RPMI7951 (cell line): ENCODE measurements at places on chromosomes 2 and 18. TPM values are rescaled to one million over a fixed set of nuclear protein-coding genes. Genes with fewer than 3 reads are reported as not detected.

DNA sequence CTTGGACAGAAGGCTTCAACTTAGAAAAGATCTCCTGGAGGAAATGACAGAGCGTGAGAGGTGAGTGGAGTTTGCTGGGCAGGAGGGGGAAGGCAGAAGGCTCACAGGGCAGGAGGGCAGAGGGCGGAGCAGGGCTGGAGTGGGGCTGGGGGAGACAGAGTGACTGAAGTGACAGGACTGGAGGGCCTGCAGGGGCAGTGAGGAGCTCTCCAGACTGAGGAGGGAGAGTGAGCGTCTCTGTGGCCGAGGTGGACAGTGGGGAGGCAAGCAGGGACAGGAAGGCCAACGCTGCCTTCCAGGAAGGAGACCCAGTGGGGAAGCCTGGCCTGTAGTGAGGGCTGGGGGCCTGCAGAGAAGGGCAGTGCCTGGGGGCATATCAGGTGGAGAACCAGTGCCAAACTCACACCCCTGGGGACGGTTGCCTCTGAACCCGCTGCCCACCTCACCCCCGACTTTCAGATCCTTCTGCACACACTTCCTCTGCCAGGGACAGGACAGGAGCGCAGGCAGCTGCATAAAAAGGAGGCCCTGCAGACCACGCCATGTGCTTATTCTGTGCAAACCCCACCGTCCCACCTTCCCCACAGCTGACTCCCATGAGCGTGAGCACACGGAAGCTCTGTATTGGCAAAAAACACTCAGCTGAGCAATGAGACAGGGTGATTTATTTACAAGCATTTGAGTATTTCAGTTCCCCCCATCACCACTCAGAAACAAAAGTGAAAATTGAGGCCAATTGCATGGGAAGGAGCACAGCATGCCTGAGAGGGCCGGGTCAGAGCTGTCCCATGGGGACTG, 244.3 kb downstream of the FAM210A start:
- no peak for DNase-seq

GRCh38 chr2:26477911-26478253, at the start of gene OTOF:
OTOF (minus strand) TSS chr2:26478124.
- peak; percentile 43 for DNase-seq

The ABCB11 gene
- total RNA-seq: not detected in 2 replicates

DNA sequence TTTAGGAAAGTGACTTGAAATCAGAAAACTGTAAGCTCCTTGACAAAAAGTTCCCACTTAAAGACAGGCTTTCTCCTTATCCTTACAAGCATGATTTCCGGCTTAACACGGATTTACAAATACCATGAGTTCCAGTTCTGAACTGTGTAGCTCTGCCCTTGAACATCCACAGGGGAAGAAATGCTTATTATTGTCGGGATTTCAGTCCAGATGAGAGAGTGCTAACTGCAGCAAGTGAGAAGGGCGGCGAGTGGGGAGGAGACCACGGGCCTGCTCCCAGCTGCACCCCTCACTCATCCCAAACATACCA, 73.1 kb downstream of the LRRC30 start:
- no peak for DNase-seq

GRCh38 chr2:30683236-30683956, 123.8 kb downstream of the CAPN13 start:
- no peak for DNase-seq

DNA sequence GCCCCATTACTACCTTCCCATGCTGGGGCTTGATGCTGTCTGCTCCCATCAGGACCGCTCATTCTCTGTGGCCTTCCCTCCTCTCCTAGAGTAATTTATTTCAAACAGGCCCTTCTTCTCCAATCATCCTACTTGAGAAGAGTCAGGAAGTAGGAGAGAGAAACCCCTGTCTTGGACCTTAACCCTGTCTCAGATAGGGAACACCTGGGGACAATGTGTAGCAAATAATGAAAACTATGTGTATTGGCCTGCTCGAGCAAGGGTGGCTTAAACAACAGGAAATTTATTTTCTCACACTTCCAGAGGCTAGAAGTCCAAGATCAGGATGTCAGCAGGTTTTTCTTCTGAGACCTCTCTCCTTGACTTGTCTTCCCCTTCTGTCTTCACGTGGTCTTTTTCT, 26.6 kb upstream of the NEMP2 start:
- no peak for DNase-seq

GRCh38 chr2:70322518-70322917, 20.7 kb upstream of the FAM136A start:
- no peak for DNase-seq

DNA sequence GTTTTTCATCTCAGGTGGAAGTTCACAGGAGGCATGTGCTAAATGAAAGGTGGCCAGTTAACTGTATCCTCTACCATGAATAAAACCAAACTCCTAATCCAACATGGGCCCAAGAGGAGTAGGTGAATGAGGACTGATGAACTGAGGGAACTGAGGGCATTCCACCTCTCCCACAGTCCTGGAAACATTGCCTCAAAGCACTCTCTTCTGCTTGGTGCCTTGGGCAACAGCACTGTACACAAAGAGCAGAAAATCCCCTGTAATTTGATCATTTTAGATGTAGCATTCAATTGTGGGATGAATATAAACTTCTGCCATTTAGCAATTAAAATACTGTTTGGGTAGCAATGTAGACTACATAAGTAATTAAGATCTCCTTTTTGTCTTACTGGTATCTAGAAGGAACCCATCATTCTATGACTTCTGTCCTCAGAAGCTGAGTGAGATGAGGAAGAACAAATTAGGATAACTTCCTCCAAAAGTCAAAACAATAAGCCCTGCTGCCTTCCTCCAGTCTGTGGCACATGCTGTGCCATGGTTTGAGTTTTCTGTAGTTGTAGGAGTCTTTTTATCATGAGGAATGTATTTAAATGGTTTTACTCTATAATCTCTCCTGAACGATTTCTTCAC, 86.7 kb upstream of the ZEB2 start:
- no peak for DNase-seq

The C1QL2 gene
- not detected in 2 replicates for total RNA-seq

DNA sequence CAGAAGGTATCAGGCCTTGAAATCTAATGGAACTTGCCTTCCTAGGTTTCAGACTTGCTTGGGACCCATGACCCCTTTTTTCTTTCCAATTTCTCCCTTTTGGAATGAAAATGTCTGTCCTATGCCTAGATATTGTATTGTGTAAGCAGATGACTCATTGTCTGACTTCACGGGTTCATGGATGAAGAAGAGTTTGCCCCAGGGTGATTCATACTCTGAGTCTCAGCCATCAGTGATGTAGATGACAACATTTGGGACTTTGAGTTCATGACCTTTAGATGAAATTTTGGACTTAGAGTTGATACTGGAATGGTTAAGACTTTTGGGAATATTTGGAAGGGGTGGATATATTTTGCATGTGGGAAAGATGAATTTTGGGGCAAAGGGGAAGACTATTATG, 11.2 kb upstream of the SCYGR5 start:
- peak; percentile 87 for DNase-seq

The SPP2 gene
- total RNA-seq: not detected in 2 replicates

DNA sequence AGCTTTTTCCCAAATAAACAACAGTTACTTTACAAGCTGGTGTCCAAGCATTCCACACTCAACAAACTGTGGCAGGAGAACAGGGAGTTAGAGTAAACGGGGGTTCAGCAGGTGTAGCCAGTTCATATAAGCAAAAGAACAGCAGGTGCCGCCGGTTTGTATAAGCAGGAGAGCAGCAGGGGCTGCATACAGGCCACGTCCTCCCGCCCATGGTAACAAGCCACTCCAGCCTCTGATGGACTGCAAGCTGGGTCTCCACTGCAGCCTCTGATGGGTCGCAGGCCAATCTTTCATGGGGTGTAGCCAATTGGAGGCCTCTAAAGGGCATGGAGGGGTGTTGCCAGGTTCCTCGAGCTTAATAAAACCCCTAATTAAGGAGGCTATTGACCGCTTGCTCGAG, 189.3 kb downstream of the ANKRD30B start:
- no peak for DNase-seq

The AKAIN1 gene
- not detected in 2 replicates for total RNA-seq

- no peak for DNase-seq
Measured at GRCh38 chr18:26649193-26649543, 100.8 kb upstream of the KCTD1 start.

The GPR35 gene
- 0.10 and 0.12 TPM in 2 replicates for total RNA-seq

The CSRNP3 gene
- not detected in 2 replicates for total RNA-seq

The GALNT13 gene
- total RNA-seq: not detected in 2 replicates

GRCh38 chr18:57648414-57648813, 26.8 kb upstream of the NARS1 start:
- DNase-seq: no peak

The CRYGD gene
- not detected in 2 replicates for total RNA-seq

DNA sequence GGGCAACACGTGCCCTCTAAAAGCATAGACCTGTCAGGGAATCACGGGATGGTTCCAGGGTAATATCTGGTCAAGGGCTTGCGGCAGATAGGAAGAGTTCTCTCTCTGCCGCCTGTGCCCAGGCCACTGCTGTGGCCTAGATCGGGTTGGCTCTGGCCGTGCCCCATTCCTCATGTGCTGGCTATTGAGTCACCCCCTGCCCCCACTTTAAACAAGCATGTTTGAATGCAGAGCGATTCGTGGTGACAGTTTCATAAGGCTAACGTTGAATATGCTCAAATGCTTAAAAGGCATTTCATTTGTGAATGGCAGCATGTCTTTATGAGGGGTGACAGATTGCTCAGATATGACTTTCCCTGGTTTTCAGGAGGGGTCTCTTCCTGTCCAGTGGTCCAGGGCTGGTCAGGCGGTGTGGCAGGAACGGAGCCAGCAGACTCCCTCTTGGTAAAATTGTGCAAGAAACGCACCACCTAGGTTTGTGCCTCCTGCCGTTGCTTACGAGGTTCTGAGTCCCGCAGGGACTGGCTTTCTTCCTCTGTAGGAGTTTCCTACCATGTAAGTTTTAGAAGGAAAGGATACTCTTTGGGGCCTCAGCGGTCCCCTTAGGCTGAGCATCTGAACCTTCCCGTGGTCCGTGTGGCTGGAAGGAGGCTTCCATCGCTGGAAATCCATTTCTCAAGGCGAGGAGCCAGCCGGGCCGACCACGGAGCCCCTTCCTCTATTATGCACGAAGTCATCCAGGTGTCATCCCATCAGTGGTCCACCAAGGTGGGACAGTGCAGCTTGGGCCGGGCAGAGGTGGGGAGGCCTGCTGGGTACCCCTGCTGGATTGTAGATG, 50.2 kb downstream of the AGAP1 start:
- no peak for DNase-seq

The ZNF638 gene
- total RNA-seq: 71.0 and 87.6 TPM in 2 replicates

GRCh38 chr2:20487392-20488174, 40.7 kb downstream of the RHOB start:
- peak; percentile 61 for DNase-seq

The DCC gene
- not detected in 2 replicates for total RNA-seq

DNA sequence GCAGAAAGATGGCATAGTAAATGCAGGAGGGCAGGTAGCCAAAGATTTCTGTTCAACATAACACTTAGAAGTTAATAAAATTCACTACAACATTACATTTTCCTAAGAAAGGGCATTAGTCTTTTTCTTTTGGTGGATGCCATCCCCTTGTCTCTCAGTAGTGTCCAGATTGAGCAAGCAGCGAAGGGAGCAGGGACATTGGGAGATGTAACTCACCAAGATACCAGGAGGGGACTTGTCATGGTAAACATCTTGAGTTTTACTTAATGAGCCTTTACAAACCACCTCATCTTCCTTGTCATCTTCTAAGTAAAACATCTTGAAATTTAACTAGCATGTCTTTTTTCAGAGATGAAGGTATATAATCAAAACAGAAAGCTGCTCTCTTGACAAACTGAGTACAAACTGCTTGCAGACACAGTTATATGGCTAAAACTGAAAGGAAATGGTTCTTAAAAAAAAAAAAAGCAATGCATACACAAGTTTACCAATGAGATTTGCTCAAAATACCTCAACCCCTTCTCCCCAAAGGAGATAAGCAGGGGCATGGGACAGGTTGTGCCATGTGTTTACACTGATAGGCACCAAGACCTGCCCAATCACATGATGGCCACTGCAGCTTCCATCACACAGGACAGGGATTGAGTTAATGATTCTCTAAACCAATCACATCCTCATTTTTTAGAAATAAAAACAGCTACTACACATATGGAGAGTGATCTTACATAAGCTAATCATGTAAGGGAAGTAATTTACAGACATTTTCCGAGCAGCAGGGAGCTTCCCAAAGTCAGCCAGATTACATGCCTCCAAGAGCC, 30.3 kb downstream of the LPIN2 start:
- DNase-seq: peak; percentile 8

- DNase-seq: peak; percentile 70
Measured at GRCh38 chr2:85577386-85578242, at the start of gene VAMP8. VAMP8 (plus strand) TSS chr2:85577586; CDS start chr2:85577647, 61 bp downstream.

DNA sequence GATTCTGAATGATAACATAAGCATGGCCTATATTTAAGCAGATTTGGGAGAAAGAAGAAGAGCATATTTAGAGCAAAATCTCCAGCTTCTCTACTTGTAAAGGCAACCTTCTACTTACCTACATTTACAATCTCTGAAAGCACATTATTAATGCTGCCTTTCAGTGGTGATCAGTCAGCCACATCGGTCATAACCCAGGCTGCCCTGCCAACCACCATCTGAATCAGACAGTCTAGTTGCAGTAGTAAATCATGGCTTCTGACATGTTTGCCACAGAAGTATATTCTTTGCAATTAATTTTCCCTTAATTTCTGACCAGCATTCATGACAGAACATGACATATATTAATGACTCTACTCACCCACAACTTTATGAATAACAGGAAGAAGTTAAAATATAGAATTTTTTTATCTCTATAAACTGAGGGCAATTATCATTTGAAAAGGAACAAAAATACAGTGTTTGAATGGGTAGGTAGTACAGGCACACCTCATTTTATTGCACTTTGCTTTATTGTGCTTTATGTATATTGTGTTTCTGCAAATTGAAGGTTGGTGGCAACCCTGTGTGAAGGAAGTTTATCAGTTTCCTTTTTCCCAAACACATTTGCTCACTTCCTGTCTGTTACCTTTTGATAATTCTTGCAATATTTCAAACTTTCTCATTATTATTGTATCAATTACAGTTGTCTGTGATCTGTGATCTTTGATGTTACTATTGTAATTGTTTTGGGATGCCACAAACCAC, 531.6 kb upstream of the CHAC2 start:
- no peak for DNase-seq

The TFCP2L1 gene
- under 0.01 TPM in 1 of 2 replicates, not detected in the other for total RNA-seq

- DNase-seq: no peak
Measured at GRCh38 chr2:104493698-104494097, 360.2 kb upstream of the POU3F3 start.

The KLHL29 gene
- 0.78 and 0.84 TPM in 2 replicates for total RNA-seq

The RTP5 gene
- total RNA-seq: not detected in 2 replicates

DNA sequence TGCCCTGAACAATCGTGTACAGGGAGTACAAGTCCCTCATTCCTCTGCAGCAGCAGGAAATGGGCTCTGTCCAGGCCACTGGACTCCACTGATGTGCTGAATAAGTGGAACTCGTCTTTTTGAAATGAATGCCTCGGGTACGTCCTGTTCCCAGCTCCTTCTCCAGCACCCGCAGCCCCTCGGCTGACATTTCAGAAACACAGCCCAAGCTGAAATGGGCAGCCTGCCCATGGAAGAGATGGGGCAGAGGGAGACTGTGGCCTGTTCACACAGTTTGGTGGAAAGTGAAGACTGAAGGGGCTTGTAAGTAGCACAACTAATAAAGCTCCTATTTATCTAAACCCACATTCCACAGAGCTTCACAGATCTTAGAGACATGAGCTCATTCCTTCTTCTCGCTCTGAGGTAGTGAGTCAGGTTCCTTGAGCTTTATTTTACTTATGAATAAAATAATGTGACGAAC, 498.6 kb downstream of the TXNL1 start:
- DNase-seq: peak; percentile 37

GRCh38 chr2:205535001-205535400, 147.3 kb upstream of the NRP2 start:
- DNase-seq: no peak

- peak; percentile 46 for DNase-seq
Measured at GRCh38 chr2:85736456-85737355, 17.1 kb upstream of the ATOH8 start.
